ENCODE measurements at places on chromosomes 16 and 17.
A peak's percentile ranks its signal among the peaks of the same experiment; 100 is the strongest.

- no peak for DNase-seq
Measured at GRCh38 chr17:60506312-60506711, 19.7 kb downstream of the APPBP2 start.

DNA sequence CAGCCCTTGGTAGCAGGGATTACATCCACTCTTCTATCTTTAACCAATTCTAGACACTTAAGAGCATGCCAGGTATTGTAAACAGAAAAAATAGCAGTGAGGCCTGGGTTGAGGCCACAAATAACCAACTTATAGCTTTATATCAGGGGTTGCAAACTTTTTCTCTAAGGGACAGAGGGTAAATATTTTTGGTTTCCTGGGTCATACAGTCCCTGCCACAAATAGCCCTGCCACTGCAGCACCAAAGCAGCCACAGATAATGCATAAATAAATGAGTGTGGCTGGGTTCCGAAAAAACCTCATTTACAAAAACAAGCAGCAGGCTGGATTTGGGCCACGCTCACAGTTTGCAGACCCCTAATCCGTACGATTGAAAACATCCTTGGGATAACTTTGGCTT, 46.7 kb downstream of the STAT3 start:
- no peak for DNase-seq

GRCh38 chr16:12147681-12148080, 171.1 kb downstream of the SNX29 start:
- no peak for DNase-seq

GRCh38 chr16:4298761-4299522, 16.9 kb upstream of the GLIS2 start:
- DNase-seq = peak; percentile 71

GRCh38 chr17:7912927-7913524, 3.1 kb downstream of the RNF227 start:
- peak; percentile 66 for DNase-seq

DNA sequence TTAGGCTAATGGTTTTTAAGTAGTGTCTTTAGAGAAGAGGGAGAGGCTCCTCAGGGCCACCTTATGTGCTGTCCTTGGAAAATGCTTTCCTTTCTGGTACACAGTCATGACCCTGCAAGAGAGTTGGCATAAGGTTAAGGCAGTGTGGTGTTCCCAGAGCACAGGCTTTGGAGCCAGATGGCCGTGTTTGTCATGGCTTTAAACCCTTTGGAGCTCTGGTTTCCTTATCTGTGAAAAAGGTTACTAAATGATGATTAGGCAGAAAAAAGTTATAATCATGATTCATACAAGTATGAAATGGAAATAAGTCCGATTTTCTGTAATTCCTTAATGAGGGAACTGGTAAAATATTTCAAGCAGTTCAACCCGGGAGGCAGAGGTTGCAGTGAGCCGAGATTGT, 13.2 kb downstream of the UTP4 start:
- DNase-seq = peak; percentile 23

- DNase-seq = no peak
Measured at GRCh38 chr16:9128346-9129342, 37.2 kb downstream of the HAPSTR1 start.

- DNase-seq = peak; percentile 22
Measured at GRCh38 chr17:18141210-18141803, 32.8 kb downstream of the MYO15A start.

GRCh38 chr17:82544431-82545070, 25.0 kb downstream of the FOXK2 start:
- DNase-seq = no peak

DNA sequence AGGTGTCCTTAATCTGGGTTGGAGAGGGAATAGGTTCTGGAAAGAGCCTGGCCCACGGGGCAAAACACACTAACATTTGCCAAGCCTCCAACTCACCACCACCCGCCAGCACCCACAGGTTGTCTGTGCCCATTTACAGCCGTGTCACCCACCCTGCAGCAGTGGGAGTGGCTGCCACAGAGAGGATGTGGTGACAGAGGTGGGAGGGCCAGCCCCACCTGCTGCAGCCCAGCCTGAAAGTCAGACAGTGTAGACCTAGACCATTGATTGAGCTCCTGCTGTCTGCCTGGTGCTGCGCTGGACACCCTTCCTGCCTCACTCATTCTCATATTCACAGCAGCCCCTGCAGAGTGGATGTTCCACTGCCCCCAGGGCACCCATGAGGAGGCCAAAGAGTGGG, 44.7 kb downstream of the IL21R start:
- DNase-seq = no peak

- no peak for DNase-seq
Measured at GRCh38 chr16:71442051-71442440, at the start of gene TLE7. TSS of gene TLE7 (minus strand) at chr16:71442054. CDS start at chr16:71433324, 8,730 bp downstream.

DNA sequence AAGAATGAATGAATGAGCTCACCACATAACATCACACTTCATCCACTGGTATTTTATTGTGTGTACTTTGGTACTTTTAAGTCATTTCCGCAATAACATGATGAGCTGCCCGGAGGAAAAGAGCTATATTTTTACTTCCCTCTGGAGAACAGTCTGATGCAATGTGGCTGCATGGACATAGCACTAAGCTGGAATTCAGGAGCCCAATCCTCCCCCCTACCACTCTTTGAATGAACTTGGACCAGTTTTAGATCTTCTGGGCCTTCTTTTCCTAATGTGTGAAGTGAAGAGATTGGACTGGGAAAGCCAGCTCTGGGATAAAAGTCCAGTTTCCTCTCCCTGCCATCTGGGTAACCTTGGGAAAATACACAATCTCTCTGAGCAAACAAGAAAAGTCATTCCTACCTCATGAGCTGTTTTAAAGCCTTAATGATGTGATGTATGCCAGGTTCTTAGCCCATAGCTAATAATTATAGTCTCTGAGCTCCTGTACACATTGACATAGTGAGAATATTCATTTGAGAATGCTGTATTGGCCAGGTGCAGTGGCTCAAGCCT, 79.3 kb downstream of the ABCC12 start:
- DNase-seq = no peak

DNA sequence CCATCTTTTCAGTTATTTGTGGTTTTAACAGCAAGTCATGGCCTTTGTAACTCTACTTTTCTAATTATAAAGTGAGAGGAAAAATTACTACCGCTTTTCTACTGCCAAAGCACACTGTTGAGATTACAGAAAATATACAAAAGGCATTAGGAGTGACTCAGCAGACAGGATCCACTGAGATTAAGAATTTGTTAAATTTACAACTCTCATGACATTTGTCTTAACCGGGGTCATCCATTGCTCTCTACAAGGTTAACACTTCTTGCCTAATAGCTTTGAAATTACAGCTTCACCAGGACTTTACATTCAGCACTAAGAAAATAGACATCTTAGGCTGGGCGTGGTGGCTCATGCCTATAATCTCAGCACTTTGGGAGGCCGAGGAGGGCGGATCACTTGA, 93.4 kb downstream of the SSH2 start:
- DNase-seq = no peak

- no peak for DNase-seq
Measured at GRCh38 chr17:82063424-82064415, 1.9 kb downstream of the DUS1L start.

DNA sequence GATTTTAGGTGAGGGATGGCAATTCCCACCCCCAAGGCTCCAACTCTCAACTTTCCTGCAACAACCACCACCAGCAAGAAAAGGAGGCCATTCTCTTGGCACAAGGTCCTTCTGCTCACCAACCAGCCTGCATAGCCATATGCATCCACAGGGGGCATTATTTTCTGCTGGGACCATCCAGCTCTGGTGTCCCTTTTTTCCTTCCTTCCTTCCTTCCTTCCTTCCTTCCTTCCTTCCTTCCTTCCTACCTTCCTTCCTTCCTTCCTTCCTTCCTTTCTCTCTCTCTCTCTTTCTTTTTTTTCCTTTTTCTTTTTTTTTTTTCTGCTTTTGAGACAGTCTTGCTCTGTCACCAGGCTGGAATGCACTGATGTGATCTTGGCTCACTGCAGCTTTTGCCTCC, 21.1 kb upstream of the COX10 start:
- DNase-seq = no peak

- DNase-seq = no peak
Measured at GRCh38 chr17:49755663-49756283, 8.2 kb downstream of the FAM117A start.

- no peak for DNase-seq
Measured at GRCh38 chr17:78257810-78258322, 26.4 kb downstream of the TMEM235 start.

GRCh38 chr16:85759631-85760419, 8.9 kb upstream of the C16orf74 start:
- peak; percentile 17 for DNase-seq

GRCh38 chr16:82322177-82322576, 152.2 kb upstream of the MPHOSPH6 start:
- DNase-seq = no peak

GRCh38 chr17:82351713-82352488, 7.1 kb upstream of the TEX19 start:
- DNase-seq = peak; percentile 69

DNA sequence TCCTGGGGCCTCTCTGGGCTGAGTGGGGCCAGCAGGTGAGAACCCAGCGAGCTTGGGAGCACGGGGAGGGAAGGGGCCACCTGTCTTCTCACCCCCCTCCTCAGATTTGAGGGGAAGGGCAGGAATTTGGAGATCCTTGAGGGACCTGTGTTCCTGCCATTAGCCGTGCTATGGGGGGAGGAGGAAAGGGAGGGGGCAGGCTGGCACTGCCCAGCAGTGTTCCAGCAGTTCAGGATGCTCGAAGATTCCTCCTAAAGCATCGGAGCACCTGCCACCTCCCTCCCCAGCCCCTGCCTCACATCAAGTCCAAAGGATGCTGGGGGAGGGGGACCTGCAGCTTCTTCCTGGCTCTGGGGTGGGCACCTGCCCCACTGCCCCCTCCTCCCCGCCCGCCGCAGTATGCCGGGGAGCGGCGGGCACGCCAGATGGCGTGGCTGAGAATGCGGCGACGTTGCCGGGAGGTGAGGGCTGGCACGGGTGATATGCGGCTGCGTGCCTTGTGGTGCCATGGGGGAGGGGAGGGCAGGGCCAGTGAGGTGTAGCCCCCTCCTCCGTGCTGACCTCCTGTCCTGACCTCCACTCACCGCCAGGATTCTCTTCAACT, 4.7 kb upstream of the NEUROD2 start:
- DNase-seq = peak; percentile 76

- DNase-seq = no peak
Measured at GRCh38 chr17:17972952-17973254, 241 bp downstream of the DRC3 start.

GRCh38 chr16:68995011-68995504, 110.4 kb upstream of the HAS3 start:
- DNase-seq = no peak

GRCh38 chr17:76781056-76781982, 43.4 kb downstream of the MFSD11 start:
- no peak for DNase-seq

DNA sequence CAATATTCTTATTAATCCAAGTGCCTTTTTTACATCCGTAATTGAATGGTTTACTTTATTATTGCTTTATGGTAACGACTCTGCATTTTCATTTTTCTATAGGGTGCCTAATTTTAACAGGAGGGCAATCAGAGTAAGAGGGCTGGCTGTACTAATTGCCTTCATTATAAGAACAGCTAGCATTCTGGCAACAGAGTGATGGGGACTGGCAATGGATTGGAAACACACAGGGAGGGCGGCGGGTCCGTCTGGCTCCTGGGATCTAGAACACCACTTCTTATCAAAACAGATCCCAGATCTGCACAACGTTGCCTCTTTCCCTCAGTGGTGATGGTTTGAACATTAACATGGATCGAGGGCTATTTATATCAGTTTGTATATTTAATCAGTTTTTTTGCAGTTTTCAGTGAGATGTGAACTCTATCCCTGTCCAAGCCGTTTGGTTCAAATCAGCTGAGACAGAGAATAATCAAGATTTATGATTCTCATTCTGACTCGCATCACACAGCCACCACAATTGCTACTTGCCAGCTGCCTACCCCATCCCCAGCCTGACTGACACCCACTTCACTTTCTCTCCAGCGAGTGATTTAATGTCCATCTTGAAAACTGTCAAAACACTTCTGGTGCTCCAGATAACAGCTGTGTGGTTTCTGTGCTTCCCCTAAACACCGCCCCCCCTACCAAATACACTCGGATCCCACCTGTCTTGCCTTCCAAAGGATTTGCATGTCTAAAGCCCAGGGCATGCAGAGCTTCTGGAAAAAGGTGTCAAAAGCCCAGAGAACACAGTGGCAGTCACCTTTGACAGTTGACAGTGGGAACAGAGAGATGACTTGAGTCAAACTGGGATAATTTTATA, 327.9 kb downstream of the HS3ST4 start:
- no peak for DNase-seq

DNA sequence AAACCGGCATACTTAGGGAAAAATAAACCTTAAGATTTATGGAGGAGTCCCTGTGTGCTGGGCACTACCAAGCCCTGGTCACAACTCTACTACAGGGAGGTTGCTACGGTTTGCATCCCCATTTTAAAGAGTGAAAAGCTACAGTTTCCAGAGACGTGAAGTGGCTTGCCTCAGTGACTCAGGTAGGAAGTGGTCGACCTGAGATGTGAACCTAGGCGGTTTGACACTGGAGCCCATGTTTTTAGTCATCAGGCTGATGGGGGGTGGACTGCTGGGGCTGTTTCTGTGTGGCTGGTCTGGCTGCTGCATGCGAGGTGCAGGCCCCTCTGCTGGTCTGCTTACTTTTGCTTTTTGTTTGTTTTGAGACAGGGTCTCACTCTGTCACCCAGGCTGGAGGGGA, 6.6 kb downstream of the COX6A2 start:
- DNase-seq = no peak

GRCh38 chr16:87534030-87534653, 41.3 kb upstream of the ZCCHC14 start:
- DNase-seq = no peak

DNA sequence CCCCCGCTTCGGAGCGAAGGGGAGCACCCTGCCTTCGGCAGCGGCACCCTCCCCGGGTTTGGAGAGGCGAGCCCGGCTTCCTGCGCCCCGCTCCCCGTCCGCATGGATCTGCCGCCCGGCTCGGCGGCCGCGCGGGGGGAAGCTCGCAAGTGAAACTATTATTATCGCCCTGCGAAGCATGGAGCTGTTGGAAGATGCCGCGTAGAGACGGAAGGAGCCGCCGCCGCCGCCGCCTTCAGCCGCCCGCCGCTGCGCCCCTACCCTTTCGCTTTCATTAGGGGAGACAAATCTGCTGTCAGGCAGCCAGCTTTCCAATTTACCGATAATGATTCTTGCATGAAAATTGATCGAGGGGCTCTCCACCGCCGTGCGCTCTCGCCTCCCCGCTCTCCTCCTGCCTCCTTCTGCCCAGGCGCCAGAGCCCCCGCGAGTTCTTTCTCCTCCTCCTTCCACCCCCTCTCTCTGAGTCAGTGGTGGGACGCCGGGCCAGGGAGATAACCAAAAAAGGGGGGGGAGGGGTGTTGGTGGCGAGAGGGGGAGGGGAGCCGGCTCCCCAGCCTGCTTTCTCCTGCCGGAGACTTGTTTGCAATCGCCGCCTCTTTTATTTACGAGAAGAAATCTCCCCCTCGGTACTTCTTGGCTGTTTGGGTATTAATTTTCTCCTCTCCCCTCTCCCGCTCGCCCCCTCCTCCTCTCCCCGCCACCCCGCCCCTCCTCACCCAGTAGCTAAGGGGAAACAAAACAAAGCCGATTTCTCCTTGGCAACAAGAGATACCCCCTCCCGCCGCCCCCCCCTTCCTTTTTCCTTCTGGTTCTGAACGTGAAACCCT, 58.0 kb upstream of the GSE1 start:
- peak; percentile 67 for DNase-seq
